Epithelial cell of esophagus (primary cell): ENCODE measurements at places on chromosomes 2 and 18.

DNA sequence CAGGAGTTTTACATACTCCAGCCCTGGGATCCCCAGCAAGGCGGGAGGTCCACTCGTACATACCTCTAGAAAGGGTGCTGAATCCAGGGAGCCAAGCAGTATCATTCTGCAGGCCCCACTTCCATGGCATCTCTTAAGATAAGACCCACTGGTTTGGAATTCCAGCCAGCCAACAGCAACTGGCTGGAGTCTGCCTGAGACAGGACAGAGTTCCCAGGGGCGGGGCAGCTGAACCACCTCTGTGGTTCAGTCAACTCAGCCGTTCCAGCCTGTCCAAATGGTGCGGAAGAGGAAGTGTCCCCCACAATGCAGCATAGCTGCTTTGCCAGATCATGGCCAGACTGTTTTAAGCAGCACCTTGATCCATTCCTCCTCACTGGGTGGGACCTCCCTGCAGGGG, 33.2 kb downstream of the ZNF892 start:
- DNase-seq = peak; percentile 20

GRCh38 chr2:196160101-196160500, 11.3 kb downstream of the STK17B start:
- peak; percentile 83 for DNase-seq

DNA sequence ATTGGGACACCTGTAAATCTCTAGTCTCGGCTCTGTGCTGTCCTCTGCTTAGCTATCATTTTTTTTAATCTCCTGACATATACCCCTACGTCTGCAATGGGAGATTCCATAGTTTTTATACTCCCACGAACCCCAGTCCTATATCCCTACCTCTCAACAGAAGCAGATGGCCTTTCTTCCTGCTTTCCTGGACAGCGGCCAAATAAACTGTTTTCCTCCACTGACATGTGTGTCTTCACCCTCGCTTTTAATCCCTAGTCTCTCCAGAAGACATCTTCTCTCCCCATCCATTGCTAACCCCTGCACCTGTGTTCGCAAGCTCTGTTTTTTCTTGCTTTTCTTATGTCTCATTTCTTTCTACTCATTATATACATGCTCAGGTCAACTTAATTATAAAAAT, 395.4 kb downstream of the EPHA4 start:
- DNase-seq = no peak

- no peak for DNase-seq
Observed at GRCh38 chr18:37238282-37239108, 327.1 kb downstream of the CELF4 start.

- peak; percentile 59 for DNase-seq
Observed at GRCh38 chr2:24926602-24927252, 6.7 kb upstream of the ADCY3 start.

GRCh38 chr2:31207790-31208189, 9.5 kb downstream of the CAPN14 start:
- peak; percentile 44 for DNase-seq

GRCh38 chr2:10740226-10740625, 18.8 kb downstream of the ATP6V1C2 start:
- no peak for DNase-seq

DNA sequence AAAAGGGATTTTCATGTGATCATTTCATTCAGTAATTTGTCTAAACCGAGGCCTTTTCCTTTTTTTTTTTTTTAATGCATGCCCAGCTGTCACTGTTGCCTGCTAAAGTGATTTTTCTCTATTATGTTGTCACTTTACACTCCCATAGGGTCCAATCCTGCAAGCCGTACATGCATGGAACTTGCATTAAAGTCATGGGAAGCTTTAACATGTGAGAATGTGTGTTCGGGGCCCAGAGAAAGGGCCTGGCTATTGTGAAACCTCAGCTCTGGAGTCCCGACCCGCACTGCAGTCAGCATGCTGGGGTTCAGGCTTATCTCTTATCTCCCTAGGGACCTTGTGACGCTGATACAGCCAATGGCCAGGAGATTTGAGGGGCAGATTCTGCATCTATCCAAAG, 474.6 kb downstream of the SLC4A3 start:
- no peak for DNase-seq

DNA sequence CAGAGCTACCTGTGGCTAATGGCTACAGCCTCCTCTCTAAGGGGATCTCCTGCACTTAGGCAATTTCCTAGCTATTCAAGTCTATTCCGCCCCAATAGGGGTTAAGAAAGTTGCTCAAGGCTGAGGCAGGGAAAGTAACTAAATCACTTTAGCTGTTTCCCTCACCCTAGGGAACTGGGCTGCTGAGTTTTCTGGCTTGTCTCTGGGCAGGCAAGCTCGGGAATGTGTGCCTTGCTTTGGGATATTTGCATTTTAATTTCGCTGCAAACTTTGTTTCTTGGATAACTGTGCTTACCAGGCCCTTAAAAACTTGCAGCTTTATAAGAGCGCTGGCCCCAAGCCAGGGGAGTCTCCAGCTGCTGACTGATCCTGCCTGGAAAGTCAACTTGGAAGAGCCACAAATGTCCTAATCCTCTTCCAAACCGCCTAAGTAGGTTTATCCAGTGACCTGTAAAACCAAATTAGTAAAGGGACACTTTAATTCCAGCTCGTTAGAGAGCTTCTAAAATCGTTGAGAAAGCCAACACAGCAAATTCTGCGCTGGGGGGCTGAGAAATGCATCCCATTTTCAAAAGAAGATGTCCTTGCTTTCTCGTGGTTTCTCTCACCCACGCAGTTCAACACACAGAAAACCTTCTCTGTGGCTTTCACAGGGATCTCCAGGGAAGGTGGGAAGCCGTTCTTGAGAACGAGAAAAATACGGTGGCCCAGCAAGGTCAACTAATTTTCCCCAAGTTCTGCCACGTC, 59.5 kb upstream of the SP3 start:
- peak; percentile 61 for DNase-seq

DNA sequence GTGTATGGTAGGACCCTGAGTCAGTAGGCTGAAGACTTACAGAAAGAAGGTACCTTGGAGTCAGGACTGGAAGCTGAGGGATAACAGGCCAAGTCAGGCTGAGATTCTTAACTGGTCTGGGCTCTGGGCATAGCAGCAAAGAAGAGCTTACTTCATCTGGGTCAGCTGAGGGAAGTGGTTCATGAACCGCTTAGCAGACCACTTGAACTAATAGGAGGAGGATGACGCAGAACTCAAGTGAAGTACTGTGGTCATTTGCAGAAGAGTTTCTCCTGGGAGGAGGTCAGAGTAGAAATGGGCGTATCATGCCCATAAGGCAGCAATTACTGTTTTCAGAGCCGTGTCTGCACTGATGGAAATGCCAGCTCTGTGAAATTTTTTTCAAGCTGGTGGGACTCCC, 164.5 kb downstream of the LCLAT1 start:
- DNase-seq = no peak

DNA sequence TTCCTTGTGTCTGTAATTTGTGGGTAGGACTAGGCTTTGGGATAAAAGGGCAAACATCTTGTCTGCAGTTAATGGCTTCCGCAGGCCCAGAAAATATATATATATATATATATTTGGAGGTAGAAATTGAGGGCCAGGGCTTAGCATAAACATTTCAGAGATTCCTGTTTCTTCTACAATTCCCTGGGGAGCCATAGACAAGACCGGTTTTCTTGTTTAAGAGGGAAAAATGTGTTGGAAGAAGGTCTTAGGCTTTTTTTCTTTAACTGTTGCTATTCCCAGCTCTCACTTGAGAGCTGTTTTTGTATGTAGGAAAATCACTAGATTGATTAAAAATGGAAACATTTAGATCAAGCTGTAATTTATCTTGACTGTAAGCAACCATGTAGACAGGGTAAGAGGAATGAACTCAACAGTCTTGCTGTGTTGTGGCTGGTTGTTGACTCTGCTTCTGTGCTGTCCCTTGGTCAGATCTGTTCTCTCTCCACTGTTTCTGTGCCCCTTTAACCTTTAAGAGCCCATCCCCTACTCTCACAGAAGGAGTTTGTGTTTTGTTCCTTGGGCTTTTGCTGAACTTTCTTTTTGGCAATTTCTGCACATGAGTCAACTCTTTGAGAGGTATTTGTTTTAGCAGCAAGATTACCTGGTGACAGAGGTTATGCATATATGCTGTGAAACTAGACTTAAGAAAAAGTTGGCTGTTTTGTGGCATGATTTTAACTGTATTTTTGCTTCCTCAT, 58.3 kb downstream of the EFEMP1 start:
- peak; percentile 35 for DNase-seq

GRCh38 chr2:197997083-197997541, 192.7 kb downstream of the PLCL1 start:
- no peak for DNase-seq

DNA sequence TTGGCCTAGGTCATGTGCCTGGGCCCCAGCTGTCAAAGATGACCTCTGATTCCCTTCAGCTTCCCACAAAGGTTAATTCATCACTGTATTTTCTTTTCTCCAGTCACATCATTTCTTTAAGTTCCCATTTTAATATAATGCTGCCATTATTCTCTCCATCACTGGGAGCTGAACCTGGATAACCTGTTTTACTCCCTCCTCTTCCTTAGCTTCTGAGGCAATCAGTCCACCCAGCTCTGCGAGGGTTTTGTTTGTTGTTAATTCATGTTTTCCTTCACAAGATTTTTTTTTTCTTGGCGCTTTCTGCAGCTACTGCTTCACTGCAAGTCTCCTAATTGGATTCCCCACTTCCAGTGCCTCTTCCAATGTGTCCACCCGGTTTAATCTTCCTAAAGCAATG, 5.1 kb upstream of the EML4 start:
- peak; percentile 57 for DNase-seq

GRCh38 chr18:79400091-79400590, 4.4 kb downstream of the NFATC1 start:
- DNase-seq = peak; percentile 8

DNA sequence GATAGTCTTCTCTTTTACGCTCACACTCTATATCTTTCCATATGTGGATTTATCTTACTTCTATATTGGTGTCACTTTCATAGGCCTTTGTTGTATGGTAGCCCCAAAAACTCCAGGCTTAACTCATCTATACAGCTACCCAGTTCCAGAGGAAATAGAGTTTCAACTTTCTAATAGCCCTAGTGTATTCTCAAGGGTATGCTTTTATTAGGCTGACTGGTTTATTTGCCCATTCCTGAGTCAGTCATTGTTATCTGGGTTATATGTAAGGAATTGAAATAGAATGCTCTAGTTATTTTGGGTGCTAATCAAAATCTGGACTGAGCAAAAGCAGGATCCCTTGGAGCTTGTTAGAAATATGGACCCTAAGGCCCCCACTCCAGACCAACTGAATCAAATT, 307.4 kb upstream of the KCNJ3 start:
- no peak for DNase-seq

GRCh38 chr2:40130251-40130994, 321.5 kb downstream of the SLC8A1 start:
- no peak for DNase-seq

DNA sequence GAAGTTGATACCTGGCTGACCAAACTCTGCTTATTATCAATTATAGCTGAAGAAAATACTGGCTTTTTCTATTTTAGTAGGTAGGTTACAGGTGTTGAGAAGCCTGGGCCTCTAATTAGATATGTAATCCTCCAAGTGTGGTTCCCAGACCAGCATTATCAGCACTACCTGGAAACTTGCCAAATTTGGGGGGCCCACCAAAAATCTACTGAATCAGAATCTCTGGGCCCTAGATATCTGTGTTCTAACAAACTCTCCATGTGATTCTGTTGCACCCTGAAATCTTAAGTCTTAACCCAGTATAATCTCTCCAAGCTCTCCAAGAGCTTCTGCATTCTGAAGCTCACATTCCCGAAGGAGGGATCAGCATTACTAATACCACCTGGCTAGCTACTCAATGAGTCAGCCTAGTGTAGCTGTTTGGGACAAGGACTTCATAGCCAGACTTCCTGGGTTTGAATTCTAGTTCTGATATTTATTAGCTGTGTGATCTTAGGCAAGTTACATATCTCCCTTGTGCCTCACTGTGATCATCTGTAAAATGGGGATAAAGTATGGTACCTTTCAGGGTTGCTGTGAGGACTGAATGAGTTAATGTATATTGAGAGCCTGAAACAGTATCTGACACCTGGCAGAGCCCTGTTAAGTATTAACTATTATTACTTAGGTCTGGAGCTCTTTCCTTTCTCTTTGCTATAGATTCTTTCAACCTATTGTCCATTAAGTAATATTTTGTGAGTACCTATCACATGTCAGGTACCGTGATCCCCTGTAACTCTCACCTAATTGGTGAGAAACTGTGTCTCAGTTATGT, 94.1 kb upstream of the CD302 start:
- DNase-seq = peak; percentile 84

DNA sequence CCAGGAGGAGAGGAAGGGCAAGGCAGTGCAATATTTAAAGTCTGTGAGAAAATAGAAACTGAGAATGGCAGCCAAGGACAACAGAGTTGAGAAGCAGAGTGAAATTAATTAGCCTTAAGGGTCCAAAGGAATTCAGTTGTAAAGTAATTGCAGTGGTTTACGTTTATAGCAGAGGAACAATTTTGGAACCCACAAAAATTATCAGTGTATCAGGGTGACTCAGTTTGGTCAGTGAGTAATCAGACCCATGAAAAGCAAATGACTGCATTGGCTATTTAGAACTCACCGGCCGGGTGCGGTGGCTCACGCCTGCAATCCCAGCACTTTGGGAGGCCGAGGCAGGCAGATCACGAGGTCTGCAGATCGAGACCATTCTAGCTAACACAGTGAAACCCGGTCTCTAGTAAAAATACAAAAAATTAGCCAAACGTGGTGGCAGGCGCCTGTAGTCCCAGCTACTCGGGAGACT, 245.8 kb upstream of the SLC39A10 start:
- DNase-seq = no peak
